Renal pelvis (tissue), 12 donors: ENCODE measurements at places on chromosomes 3 and 15. TPM values are rescaled to one million over a fixed set of nuclear protein-coding genes. Genes with fewer than 3 reads are reported as not detected.

The SYNPR gene
- 0.09 TPM for polyA plus RNA-seq

The ACSBG1 gene
- polyA plus RNA-seq, result 0.54 TPM

The PYGO1 gene
- 16.0 TPM for polyA plus RNA-seq

The TIMP4 gene
- polyA plus RNA-seq, result 1.1 TPM

The ITIH1 gene
- polyA plus RNA-seq, result not detected

The SNRPN gene
- 232 TPM for polyA plus RNA-seq

The C3orf22 gene
- 0.04 TPM for polyA plus RNA-seq

The SLC22A13 gene
- 4.8 TPM for polyA plus RNA-seq
